Dorsolateral prefrontal cortex (tissue), 122 donors: ENCODE measurements at places on chromosomes 11 and 22. TPM values are rescaled to one million over a fixed set of nuclear protein-coding genes. Genes with fewer than 3 reads are reported as not detected.

DNA sequence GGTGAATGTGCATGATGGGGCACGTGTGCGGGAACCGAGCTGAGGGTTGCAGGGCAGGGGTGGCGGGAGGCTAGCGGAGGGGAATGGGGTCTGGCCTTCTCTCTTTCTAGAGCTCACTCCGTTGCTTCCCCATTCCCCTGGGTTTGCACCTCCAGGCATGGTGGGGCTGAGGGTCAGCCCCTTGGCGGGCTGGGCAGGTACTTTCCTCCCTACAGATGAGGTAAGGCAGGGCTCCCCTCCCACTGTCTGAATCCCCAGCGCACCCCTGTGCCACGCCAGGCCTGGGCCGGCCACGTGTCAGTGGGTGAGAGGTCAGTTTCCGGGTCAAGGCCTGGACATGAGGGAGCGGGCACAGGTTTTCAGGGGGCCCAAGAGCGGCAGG lies 8.9 kb downstream of the SUSD2 start:
- DNase-seq, result no peak

DNA sequence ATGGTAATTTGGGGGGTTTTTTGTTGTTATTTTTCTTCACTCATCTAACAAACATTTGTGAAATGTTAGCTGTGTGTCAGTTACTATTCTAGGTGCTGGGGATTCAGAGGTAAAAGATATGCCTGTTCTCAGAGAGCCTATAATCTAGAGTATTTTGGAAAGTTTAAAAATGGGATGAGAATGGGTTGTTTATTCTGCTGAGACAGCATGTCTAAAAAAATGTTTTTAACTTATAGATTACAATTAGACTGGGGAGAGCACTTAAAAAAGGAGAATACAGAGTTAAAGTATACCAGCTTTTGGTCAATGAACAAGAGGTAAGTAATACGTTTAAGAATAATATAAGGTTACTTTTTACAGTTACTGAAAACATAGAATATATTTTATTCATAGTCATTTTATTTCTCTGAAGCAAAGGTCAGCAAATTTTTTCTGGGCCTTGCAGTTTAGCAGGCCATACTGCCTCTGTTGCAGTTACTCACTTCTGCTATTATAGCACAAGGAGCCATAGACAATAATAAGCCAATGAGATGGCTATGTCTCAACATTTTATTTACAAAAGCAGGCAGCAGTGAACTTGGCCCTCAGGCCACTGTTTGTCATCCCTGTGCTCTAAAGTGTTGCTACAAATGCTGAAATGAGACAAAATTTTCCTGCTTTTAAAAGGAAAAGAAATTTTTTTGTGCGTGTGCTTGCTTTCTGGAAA lies 60.0 kb downstream of the DKK3 start:
- no peak for DNase-seq

GRCh38 chr11:111918390-111919256 lies at the start of gene C11orf52:
Gene C11orf52, plus strand, starts transcription at chr11:111918913. Its CDS starts 60 bp downstream, at chr11:111918973.
- DNase-seq, result no peak

GRCh38 chr11:96275801-96276594 lies 67.0 kb downstream of the MAML2 start:
- DNase-seq, result no peak

GRCh38 chr11:64094463-64095260 lies 58.9 kb downstream of the FLRT1 start:
- DNase-seq, result no peak

Gene OR52H1
- total RNA-seq, result 0.90 TPM

Gene DRICH1
- 0.82 TPM for total RNA-seq

Gene TRIM49B
- not detected for total RNA-seq

DNA sequence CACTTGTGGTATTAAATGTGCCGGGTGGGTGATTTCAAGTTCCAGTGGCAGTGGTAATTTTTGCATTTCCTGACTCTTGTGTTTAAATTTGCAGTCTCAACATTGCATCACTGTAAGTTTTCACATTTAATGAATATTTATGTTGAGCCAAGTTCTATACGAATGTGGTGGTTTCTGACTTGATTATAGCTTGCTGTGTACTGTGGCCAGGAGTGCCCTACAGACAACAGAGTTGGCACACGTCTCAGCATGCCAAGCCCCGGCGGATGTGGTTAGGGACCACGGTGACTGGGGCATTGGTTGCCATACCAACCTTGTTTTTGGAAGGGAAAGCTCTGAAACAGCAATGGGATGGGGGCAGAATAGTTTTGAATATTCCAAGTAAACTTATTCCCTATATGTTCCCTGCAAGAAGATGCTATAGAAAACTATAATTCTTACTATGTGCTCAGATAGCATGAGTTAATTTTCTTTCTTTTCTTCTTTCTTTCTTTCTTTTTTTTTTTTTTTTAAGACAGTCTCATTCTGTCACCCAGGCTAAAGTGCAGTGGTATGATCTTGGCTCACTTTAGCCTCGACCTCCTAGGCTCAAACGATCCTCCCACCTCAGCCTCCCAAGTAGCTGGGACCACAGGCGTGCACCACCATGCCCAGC lies 16.0 kb downstream of the ZNRF3 start:
- no peak for DNase-seq

Gene TBX1
- total RNA-seq, result 1.1 TPM

Gene EPS8L2
- 17.9 TPM for total RNA-seq

GRCh38 chr22:43722444-43722843 lies 89.7 kb downstream of the EFCAB6 start:
- no peak for DNase-seq

Gene CD3E
- not detected for total RNA-seq

Gene APOBEC3F
- total RNA-seq, result 1.7 TPM

Gene PLA2G3
- total RNA-seq, result not detected

DNA sequence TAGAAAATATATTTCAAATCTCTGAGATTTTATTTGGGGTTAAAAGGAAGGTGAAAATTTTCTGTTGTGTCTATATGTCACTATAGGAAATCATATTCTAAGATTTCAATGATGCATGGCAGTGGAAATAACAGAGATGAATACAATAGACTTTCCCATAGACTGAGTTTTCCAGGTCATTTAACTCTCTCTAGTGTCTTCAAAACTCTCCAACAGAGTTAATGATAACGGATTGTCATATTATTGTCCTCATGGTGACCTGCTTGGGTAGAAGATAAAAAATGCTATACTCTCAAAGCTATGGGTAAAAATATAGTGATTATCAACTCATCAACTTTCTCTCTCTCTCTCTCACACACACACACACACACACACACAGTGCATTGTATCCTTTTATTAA lies 312.9 kb downstream of the CNTN5 start:
- DNase-seq, result no peak

GRCh38 chr11:113587308-113587739 lies 112.1 kb upstream of the DRD2 start:
- no peak for DNase-seq

Gene PKNOX2
- 39.5 TPM for total RNA-seq

Gene MMP8
- total RNA-seq, result not detected

Gene C11orf42
- total RNA-seq, result not detected

DNA sequence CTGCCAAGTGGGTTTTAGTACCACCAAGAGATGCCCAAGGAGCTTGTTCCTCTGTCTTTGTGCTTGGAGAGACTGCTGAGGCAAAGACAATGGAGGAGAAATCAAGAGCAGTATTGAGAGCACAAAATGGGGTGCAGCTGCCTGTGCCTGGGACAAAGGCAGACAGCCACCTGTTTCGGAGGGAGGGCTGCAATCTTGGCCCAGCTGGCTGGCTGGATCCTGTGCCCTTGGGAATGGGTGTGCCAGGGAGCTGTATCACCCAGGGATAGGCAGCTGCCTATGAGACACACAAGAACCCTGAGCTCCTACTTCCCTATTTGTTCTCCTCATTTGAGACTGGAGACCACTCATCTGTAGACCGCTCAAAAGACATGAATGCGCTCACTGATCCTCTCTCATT lies 23.3 kb upstream of the CHRM4 start:
- DNase-seq, result no peak

Gene NFAM1
- 1.8 TPM for total RNA-seq

- no peak for DNase-seq
These were observed 14.1 kb downstream of the ENDOD1 start for GRCh38 chr11:95103701-95104100.

DNA sequence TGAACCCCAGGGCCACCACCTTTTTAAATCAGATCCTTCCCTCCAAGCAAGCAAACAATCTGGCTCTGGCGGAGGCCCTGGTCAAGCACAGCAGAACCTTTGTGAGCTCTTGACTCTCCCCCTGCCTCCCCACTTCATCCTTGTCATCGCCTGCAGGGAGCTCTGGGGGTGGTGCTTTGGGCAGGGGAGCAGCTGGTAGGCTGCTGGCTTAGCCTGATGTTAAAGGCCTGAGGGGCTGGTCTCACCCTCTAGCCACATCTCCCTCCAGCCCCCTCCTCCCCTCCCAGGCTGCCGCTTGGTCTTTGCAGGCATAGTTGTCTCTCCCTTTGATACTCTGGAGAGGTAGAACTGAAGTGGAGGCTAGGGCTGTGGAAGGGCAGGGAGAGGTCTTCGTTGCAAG lies 50.9 kb downstream of the THAP12 start:
- no peak for DNase-seq

DNA sequence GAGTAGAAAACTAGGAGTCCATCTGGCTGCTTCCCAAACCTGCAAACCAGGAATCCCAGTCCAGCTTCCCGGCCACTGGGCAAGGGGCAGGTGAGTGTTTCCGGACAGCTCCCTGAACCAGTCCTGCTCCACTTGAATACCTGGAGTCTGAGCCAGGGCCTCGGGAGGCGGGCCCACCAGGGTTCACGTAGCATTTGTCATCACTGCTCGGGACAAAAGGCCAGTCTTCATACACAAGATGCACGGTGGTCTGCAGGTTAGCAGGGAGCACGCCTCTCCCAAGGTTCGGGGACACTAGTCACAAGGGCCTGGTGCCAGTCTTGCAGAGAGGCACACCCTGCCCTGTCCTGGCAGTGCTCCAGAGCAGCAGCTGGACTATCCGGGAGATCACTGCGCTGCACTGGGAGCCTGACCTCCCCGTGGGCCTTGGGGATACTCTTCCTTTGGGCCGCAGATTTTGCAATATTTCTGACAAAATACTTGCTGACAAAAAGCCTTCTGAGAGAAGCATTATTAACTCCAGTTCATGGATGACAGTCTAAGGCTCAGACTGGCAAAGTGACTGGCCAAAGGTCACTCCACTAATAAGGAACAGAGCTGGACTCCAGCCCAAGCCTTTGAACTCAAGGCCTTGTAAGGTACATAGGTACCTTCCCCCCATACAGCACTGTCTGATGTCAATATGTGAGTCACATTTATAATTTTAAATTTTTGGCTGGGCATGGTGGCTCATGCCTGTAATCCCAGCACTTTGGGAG lies 25.1 kb downstream of the CD6 start:
- DNase-seq, result no peak

DNA sequence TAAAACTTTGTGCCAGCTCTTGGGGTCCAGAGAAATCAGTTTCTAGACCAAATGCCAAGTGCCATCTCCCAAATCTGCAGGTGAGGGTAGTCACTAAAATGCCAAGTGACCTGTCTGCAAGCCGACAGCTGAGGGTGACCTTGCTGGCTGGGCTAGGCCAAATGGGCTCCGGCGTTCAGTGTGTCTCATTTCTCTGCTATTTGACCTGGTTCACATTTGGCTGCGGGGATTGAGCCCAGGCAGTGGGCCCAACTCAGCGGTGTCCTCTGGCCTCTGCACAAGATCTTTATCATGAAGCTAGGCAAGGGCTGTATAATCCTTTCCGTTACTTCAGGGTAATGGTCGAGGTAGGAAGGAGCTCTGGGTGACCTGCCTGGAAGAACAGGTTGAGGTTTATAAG lies 87.5 kb downstream of the SNX19 start:
- no peak for DNase-seq

GRCh38 chr11:95148938-95149337 lies 59.3 kb downstream of the ENDOD1 start:
- no peak for DNase-seq

GRCh38 chr11:112321501-112322172 lies 61.0 kb upstream of the PLET1 start:
- no peak for DNase-seq

DNA sequence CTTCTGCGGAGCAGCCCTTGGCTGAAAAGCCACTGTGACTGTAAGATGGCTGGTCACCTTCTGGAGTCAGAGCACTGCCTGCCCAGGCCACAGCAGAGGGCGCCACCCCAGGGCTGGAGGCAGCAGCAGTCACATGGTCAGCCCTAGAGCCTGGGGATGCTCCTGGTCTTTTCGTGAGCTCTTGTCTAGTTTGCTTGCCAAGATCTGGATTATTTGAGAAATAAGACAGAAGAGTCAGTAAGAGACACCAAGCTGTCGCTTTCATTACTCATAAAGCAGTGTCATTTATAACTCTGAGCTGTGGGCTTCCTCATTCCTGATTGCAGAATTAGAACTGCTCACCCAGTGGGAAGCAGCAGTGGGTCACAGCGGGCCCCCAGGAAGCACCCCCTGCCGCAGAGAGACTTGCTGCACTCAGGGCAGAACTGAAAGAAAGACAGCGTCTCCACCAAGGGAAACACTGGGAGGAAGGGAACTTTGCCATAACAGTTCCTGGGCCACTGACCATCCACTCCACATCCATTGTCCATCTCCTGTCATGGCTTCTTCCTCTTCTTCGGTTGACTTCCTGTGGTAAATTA lies 56.7 kb downstream of the PPP6R2 start:
- DNase-seq, result peak; percentile 66

GRCh38 chr11:68969386-68969785 lies 11.4 kb downstream of the MRGPRD start:
- DNase-seq, result no peak

- no peak for DNase-seq
These were observed 114.2 kb downstream of the ME3 start for GRCh38 chr11:86558207-86558606.

GRCh38 chr11:70703141-70704064 lies 305.1 kb downstream of the CTTN start:
- no peak for DNase-seq

GRCh38 chr11:55652560-55652959 lies 4.4 kb downstream of the OR4S2 start:
- DNase-seq, result no peak

- DNase-seq, result no peak
These were observed 42.6 kb upstream of the SHANK2 start for GRCh38 chr11:71294846-71295600.

GRCh38 chr11:117816151-117816741 lies 8.3 kb downstream of the FXYD2 start:
- DNase-seq, result no peak

Gene TREH
- total RNA-seq, result not detected

GRCh38 chr11:457111-457760 lies 7.2 kb downstream of the PTDSS2 start:
- DNase-seq, result no peak

Gene MED19
- 20.0 TPM for total RNA-seq

GRCh38 chr22:39097098-39098020 lies at the start of gene APOBEC3H:
Gene APOBEC3H, plus strand, starts transcription at chr22:39097244. Its CDS starts 3,035 bp downstream, at chr22:39100279.
- DNase-seq, result no peak
